ENCODE measurements at places on chromosomes 2 and 18. TPM values are rescaled to one million over a fixed set of nuclear protein-coding genes. Genes with fewer than 3 reads are reported as not detected.
A peak's percentile ranks its signal among the peaks of the same experiment; 100 is the strongest.

Gene BMP10
- not detected for total RNA-seq

Gene DSEL
- 20.6 TPM for total RNA-seq

Gene PKDCC
- 48.0 TPM for total RNA-seq

Gene GPR35
- total RNA-seq = not detected

Gene HAUS1
- 91.7 TPM for total RNA-seq

Gene TMEM17
- 0.69 TPM for total RNA-seq

DNA sequence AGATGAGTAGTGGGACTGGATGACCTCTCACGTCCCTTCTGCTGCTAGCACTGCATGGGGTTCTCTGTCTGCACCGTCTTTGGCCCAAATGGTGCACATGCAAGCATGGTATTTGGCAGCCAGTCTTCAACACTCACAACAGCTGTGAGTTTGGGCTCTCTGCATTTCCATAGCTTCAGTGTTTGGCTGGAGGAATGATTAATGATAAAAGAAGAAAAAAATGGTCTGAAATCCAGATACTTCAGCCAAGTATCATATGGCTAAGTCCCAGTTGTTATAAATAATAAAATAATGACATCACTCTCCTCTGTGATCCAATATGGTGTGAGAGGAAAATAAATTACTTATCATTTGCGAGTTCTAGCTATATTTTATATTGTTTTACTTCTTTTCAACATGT is 173.3 kb downstream of the DCDC2C start:
- no peak for DNase-seq
- H3K27ac ChIP-seq = no peak overlapping the region
- no peaks in the 10 kb centered on the region for H3K36me3 ChIP-seq
- H3K27me3 ChIP-seq = no peaks in the 10 kb centered on the region
- no peak overlapping the region for H3K4me3 ChIP-seq

GRCh38 chr2:208148803-208149202 is 2.8 kb upstream of the CRYGB start:
- DNase-seq = no peak
- no peak overlapping the region for H3K27ac ChIP-seq
- no peak overlapping the region for H3K4me3 ChIP-seq
- no peaks in the 10 kb centered on the region for H3K4me1 ChIP-seq
- no peaks in the 10 kb centered on the region for H3K36me3 ChIP-seq
- H3K27me3 ChIP-seq = no peaks in the 10 kb centered on the region

DNA sequence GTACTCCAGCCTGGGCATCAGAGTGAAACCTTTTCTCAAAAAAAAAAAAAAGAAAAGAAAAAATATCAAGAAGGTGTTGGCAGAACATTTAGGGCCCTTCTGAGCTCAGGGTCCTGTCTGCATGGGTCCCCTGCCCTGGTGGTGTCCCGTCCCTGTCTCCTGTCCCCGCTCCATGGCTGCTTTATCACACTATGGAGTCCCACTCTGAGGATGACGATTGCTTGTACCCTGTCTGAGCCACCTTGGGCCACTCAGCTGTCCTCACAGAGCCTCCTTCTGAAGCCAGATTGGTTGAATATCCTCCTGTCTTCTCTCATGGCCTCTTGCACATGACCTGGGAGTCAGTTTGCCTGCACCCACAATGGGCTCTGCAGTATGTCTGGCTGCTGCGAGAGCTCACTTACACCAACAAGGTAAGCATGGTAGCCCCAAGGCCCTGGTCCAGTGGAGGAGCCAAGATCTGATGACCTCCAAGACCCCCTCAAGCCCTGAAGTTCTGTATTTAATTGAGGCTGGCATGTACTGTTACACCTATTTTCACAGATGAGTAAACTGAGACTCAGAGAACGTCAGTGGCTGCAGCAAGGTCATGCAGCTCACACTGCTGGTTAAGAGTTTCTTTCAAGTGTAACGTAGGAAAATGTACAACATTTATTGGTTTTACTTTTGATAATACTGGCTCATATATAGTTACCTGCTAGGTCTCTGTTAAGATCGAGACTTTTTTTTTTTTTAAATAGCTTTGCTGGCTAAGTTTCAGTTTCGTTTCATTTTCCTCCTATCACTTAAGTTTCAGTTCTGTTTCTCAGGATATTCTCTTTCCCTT is 16.9 kb upstream of the ZCCHC2 start:
- no peak overlapping the region for H3K27ac ChIP-seq
- no peak overlapping the region for H3K4me3 ChIP-seq
- no peak for DNase-seq
- no peaks in the 10 kb centered on the region for H3K27me3 ChIP-seq
- no peaks in the 10 kb centered on the region for H3K36me3 ChIP-seq

GRCh38 chr2:46488389-46488788 is 9.0 kb downstream of the TMEM247 start:
- no peak for DNase-seq
- peaks cover 15% of the 10 kb centered on the region for H3K4me1 ChIP-seq
- H3K27ac ChIP-seq = no peak overlapping the region
- no peaks in the 10 kb centered on the region for H3K36me3 ChIP-seq
- H3K27me3 ChIP-seq = no peaks in the 10 kb centered on the region
- H3K4me3 ChIP-seq = no peak overlapping the region

- no peak for DNase-seq
- peaks cover 11% of the 10 kb centered on the region for H3K4me1 ChIP-seq
- H3K27ac ChIP-seq = no peak overlapping the region
- no peaks in the 10 kb centered on the region for H3K27me3 ChIP-seq
- no peaks in the 10 kb centered on the region for H3K36me3 ChIP-seq
- peak overlapping the region; percentile 87 for H3K4me3 ChIP-seq
Measured at GRCh38 chr2:166375195-166375735, 479 bp downstream of the SCN9A start.

GRCh38 chr2:143128681-143129580 is at the start of gene ARHGAP15:
Gene ARHGAP15 (plus strand): TSS chr2:143129419.
- no peaks in the 10 kb centered on the region for H3K27me3 ChIP-seq
- H3K27ac ChIP-seq = no peak within 1 kb of the TSS
- H3K4me3 ChIP-seq = no peak within 1 kb of the TSS
- no peak for DNase-seq
- no peaks in the 10 kb centered on the region for H3K36me3 ChIP-seq
- H3K4me1 ChIP-seq = no peaks in the 10 kb centered on the region

GRCh38 chr2:215664847-215665525 is 229.1 kb upstream of the FN1 start:
- H3K36me3 ChIP-seq = no peaks in the 10 kb centered on the region
- H3K4me1 ChIP-seq = no peaks in the 10 kb centered on the region
- no peak for DNase-seq
- H3K27me3 ChIP-seq = no peaks in the 10 kb centered on the region
- H3K4me3 ChIP-seq = no peak overlapping the region

DNA sequence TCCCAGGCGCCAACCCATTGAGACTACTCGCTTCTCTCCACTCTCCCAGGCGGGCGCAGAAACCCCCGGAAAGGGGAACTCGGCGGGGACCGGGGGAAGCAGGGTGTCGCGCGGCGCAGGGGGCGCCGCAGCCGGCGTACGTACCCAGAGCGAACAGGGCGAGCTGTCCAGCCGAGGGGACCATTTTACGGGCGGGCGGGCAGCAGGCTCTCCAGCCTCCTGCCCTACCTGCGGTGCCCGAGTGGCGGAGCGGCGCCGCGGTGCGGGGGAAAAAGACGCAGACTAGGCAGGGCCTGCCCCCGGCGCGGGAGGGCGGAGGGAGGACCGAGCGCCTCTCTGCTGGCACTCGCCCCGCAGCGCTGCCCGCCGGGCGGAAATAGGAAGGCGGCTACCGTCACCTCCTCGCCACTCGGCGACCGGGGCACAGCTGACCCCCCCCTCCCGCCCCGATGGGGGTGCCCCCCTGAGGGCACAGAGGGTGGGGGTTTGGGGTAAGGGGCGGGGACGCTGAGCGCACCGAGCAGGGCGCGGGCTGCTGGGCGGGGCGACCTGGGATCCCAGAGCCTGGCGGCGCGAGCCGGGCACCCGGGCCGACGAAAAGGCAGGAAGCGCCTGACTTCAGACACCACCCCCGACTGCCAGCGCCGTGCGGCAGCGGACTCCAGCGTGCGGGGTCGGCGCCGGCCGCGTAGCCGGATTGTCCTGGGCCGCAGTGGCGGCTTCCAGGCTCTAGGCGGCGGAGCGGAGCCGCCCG is at the start of gene TGFA:
Gene TGFA (minus strand): TSS at position 243 of the 754 bp plus-strand sequence. CDS start 59 bp downstream, at position 184.
- no peak within 1 kb of the TSS for H3K27ac ChIP-seq
- no peaks in the 10 kb centered on the region for H3K36me3 ChIP-seq
- DNase-seq = peak; percentile 66
- H3K4me1 ChIP-seq = peaks cover 5% of the 10 kb centered on the region

- no peak overlapping the region for H3K4me3 ChIP-seq
- peaks cover 3% of the 10 kb centered on the region for H3K4me1 ChIP-seq
- no peaks in the 10 kb centered on the region for H3K27me3 ChIP-seq
- no peaks in the 10 kb centered on the region for H3K36me3 ChIP-seq
Measured at GRCh38 chr2:235211056-235211455, 259.2 kb downstream of the SH3BP4 start.

DNA sequence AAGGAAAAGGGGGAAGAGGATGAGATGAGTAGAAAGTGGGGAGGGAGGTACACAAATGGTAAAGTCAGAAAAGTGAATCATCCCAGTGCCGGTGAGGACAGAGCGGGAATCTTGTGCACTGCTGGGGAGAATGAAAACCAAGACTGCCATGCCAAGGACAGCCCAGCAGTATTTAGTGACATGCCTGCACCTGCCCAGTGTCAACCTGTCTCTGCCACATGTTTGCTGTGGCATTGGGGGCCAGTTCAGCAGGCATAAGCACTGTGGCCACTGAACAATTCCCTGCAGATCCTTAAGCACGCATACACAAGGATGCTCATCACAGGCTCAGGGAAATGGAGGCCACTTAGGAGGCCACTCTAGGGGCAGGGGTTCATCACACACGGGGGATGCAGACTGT is 5.2 kb upstream of the KCNK3 start:
- peaks cover 7% of the 10 kb centered on the region for H3K27me3 ChIP-seq
- H3K4me3 ChIP-seq = no peak overlapping the region
- no peak for DNase-seq
- H3K4me1 ChIP-seq = peaks cover 6% of the 10 kb centered on the region
- H3K27ac ChIP-seq = no peak overlapping the region

DNA sequence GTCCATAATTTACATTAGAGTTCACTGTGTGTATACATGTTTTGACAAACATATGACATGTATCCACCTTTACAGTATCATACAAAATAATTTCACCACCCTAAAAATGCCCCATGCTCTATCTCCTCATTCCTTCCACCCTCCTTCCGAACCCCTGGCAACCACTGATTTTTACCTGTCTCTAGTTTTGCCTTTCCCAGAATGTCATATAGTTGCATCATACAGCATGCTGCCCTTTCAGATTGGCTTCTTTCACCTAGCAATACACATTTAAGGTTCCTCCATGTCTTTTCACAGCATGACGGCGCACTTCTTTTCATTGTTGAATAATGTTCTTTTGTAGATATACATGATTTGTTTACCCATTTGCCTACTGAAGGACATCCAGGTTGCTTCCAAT is 10.4 kb downstream of the LRPPRC start:
- no peak overlapping the region for H3K27ac ChIP-seq
- DNase-seq = no peak
- peaks cover 3% of the 10 kb centered on the region for H3K4me1 ChIP-seq
- no peaks in the 10 kb centered on the region for H3K27me3 ChIP-seq
- no peaks in the 10 kb centered on the region for H3K36me3 ChIP-seq

GRCh38 chr2:157876786-157877138 is 632 bp upstream of the ACVR1 start:
- no peak overlapping the region for H3K27ac ChIP-seq
- H3K27me3 ChIP-seq = no peaks in the 10 kb centered on the region
- no peak for DNase-seq
- no peaks in the 10 kb centered on the region for H3K36me3 ChIP-seq
- H3K4me3 ChIP-seq = peak overlapping the region; percentile 53

GRCh38 chr2:118843483-118844132 is 3.8 kb downstream of the EN1 start:
- peaks cover 98% of the 10 kb centered on the region for H3K27me3 ChIP-seq
- peaks cover 29% of the 10 kb centered on the region for H3K4me1 ChIP-seq

DNA sequence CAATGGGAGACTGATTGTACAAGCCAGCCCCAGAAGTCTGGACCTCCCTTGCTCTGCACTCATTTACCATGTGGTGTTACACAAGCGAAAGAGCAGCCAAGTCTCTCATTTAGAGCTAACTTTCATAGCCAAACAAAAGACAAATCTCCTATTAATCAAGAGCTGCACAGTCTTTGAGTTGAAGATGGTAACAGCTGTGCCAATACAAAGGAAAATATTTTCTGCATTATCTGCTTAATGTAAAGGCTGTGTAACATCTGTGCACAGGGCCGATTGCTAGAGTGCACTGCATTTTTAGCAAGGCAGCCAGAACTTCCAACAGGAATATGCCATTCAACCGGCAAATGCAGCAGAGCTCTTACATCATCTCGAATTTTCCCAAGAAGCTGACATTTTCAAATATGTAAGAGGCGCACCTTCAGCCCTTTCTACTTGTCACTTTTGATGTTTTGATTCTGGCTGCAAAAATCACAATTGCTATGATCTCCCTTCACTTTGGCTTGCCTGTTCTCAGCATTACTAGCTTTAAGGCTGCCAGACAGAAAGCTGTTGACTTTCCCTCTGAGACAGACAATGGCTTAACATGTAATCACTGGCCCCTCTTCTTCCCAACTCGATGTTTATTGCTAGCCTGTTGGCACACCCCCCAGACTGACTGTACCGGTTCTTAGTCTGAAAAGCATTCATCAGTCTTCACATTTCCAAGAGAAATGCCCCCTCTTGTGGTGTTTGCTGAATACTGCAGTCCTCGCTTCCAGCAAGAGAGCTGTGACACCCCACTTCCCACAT is 96.9 kb upstream of the TANK start:
- no peak overlapping the region for H3K4me3 ChIP-seq
- no peak overlapping the region for H3K27ac ChIP-seq
- DNase-seq = peak; percentile 41
- H3K36me3 ChIP-seq = no peaks in the 10 kb centered on the region

DNA sequence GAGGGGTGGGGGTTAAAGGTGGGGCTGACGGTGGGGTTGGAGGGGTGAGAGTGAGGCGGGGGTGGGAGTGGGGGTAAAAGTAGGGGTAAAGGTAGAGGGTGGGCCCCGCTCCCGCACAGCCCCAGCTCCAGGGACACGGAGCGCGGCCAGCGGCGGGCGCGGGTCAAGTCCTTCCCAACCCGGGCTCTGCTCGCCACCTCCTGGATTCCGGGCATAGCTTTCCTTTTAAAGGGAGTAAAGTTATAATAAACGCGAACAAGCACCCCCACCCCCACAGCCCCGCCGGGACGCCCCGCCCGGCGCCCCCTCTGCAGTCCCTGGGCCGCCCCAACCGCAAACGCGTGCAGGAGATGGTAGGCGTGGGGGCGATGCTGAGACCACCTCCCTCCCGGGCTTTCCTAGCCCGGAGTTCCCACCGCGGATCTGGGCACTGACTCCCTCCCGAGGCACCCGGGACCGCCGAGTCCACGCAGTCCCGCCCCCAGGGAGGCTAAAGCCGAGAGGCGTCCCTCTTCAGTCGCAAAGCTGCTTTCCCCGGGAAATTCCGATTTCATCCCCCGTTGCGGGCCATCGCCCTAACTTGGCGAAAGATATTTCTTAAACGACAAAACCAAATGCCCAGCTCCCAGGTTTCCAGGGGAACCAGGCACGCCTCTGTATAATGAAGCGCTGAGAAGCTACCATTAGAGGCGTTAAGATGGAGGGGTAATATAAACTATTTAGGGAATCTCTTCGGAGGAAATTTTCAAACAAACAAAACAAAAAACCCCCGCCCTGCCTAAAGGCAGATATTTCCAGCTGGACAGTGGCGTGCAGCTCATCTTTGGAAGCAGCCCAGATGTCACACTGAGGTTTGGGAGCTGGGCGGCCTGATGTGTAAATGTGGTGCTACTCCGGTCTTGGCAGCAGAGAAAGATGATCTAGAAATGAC is at the start of gene LIMS2:
Gene LIMS2 (minus strand): TSS at position 200 of the 931 bp plus-strand sequence. CDS start 506 bp downstream, outside the sequence.
- peak within 1 kb of the TSS; percentile 65 for H3K4me3 ChIP-seq
- peaks cover 10% of the 10 kb centered on the region for H3K27me3 ChIP-seq
- no peak within 1 kb of the TSS for H3K27ac ChIP-seq
- H3K36me3 ChIP-seq = no peaks in the 10 kb centered on the region
- no peak for DNase-seq
- no peaks in the 10 kb centered on the region for H3K4me1 ChIP-seq

Data from H1 (cell line).